ENCODE measurements at places on chromosomes 7 and 10.
A peak's percentile ranks its signal among the peaks of the same experiment; 100 is the strongest.

DNA sequence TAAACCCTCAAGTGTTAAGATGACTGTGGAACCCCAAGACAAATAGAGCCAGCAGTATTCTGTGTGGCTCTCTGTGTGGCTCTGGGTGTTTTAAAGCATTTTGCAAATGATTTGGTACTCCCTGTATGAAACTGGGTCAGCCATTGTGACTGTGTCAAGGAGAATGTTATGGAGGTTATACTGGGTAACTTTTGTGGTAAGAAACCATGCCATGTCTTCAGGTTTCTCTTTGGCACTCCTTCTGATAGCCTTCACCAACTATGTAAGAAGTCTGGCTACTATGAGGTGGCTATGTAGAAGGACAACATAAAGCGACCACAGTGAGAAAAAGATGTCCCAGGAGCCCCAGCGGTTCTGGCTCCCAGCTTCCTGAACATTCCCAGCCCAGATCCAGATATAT is 226.6 kb upstream of the RHOBTB1 start:
- DNase-seq = no peak

DNA sequence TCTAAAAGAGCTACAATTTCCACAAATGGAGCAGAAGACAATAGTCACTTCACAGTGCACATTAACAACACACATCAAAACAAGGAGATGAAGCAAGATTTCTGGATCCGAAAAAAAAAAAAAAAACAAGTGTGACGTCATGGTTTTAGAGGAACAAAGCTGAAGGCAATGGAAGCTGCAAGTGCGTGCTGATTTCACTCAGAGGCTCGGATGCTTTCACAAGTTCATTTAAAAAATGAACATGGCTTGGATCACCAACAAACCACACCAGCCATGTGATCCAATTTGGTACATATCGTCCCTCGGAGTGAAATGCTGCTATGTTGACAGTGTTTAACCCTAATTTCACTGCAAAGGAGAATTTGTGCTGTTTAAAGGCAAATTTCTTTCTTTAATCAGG is 337.0 kb upstream of the PRKCQ start:
- peak; percentile 19 for DNase-seq

DNA sequence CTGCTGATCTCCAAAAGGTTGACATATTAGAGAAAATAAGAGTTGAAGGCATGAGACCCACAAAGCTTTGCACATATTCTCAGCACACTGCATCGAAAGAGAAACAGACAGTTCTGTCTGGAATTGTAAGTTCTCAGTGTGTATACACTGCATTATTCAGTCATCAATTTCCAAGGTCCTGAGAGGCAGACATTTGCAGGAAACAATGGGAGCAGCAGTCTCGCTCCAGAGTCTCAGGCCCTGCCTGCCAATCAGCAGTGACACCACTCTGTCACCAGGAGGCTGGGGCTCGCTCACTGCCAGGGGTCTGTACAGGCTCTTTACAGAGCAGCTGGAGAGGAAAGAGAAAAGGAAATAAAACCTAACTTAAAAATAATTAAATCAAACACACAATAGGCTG is 36.3 kb downstream of the JAZF1 start:
- peak; percentile 74 for DNase-seq

GRCh38 chr7:77439572-77439971 is 23.4 kb upstream of the GSAP start:
- DNase-seq = peak; percentile 81

- DNase-seq = peak; percentile 64
Observed at GRCh38 chr7:70573071-70573661, 558.8 kb upstream of the GALNT17 start.

GRCh38 chr7:152312316-152312715 is 123.5 kb downstream of the KMT2C start:
- DNase-seq = no peak

DNA sequence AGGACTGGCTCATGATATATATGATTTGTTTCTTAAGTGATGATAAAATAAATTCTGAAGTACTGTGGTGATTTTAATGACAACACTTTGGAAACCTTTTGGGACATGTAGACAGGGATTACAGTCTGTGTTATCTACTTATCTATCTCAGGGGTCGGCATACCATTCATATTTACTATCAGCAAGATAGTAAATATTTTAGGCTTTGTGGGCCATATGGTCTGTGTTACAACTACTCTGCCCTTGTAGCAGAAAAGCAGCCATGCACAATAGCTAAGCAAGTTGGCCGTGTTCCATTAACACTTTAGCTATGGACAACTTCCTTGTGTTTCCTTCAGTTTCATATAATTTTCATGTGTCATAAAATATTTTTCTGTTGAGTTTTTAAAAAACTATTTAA is 97.8 kb upstream of the PRPS1L1 start:
- no peak for DNase-seq

DNA sequence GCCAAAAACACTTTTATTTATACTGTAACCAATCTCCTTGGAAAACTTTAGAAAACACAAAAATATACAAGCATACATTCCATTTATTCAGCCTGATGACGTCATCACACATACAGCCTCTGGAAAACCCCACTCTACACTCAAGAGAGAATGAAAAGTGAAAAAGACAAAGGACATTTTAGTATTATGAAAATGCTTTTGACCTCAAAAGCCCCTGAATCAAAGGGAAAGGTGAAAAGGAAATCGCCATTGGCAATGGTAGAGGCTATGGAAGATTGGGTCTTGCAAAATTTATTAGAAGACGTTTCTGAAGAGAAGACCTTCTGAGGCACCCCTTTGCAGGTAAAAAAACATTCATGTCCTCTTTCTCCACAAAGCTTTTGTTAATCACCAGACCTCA is 82.9 kb upstream of the STRIP2 start:
- DNase-seq = no peak

GRCh38 chr7:106152313-106152665 is 40.2 kb upstream of the SYPL1 start:
- no peak for DNase-seq

DNA sequence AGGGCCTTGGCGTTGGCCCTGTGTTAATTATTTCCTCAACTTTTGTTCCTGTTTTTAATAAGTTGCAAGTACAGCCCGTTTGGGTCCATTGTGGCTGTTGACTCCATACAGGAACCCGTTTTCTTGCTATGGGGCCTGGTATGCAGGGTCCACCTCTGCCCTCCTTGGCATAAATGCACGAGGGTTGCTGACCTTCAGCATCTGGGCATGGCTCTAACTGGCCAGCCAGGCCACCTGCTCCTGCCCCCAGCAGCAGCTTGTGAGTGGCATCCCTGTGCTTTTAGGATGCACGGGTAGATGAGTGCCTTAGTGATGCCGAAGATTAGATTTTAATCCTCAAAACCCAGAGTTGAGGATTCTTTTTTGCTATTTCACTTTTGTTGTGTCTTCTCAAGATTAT is 123.2 kb downstream of the GLRX3 start:
- no peak for DNase-seq

- no peak for DNase-seq
Observed at GRCh38 chr7:105866102-105866801, 10.1 kb downstream of the ATXN7L1 start.

DNA sequence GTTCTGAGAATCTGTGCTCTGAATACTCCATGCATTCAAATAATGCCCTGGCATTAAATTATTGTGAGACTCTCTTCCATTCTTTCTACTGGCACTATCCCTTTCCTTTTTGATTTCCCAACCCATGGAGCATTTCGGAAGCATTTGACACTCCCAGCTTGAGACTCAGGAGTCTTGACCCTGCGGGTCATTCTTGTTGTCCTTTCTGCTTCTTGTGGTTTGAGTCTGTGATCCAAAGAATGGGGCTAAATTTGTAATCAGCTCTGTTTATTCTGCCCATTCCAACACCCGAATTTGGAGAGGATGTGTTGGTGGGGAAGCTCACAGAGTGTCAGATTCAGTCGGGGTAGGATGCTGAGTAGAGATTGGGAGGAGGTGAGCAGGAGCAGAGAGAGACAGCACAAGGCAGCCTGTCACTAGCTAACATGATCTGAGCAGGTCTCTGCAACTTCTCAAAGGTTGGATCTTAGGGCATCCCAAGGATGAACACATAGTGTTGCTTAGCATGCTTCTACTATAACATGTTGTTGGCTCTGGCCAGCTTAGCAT is 80.4 kb upstream of the BMPER start:
- DNase-seq = no peak

All from Ammon's horn (tissue), 1 donor.